ENCODE measurements at places on chromosomes 12 and 14. TPM values are rescaled to one million over a fixed set of nuclear protein-coding genes. Genes with fewer than 3 reads are reported as not detected.
A peak's percentile ranks its signal among the peaks of the same experiment; 100 is the strongest.

- no peak for DNase-seq
Observed at GRCh38 chr14:77026166-77026929, 2.2 kb downstream of the IRF2BPL start.

GRCh38 chr12:76520348-76520747 is 39.2 kb downstream of the OSBPL8 start:
- no peak for DNase-seq

DNA sequence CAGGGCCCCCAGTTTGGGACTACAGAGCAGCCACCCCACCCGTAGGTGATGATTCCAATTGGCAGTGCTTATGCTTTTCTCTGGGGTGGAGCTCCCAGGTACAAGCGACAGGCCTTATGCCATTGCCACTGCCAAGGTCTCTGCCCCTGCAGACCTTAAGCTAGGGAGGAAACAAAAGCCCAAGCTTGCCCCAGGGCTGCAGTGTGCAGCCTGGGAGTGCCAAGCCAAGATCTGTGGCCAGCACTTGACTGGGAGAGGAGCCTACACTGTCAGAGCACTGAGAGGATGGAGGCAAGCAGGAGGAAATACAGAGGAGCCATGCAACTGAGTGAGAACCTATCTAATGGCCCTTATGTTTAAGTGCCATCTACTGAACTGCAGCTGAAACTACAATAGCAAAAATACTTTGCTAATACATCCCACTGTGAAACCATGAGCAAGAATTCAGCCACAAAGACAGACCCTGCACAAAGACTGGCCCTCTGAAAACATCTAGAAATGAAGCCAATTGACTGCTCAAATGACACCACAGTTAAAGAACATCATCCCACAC is 17.7 kb upstream of the ASCL1 start:
- no peak for DNase-seq

GRCh38 chr12:127515941-127516340 is 751.0 kb upstream of the TMEM132C start:
- DNase-seq = no peak

GRCh38 chr14:104571246-104571645 is 8.3 kb upstream of the C14orf180 start:
- DNase-seq = no peak

The BICD1 gene
- 0.91 TPM for total RNA-seq

GRCh38 chr12:113096675-113097461 is 38.7 kb downstream of the RASAL1 start:
- DNase-seq = no peak

DNA sequence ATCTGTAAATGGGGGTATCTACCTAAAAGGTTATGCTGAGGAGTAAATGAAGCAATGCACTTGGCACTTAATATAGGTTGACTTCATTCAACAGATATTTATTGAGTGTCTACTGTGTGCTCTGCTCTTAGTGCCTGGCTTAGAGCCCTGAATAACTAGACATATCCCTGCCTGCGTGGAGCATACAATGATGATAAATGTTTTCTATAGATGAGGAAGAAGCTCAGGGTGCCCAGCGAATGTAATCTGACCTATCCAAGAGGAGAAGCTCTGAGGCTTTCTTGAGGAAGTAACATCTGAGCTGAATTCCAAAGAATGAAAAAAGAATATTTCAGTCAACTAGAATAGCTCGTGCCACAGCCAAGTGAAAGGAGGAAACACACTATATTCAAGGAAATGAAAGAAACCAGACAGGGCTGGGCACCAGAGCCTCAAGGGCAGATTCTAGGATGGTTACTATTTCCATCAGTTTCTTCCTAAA is 17.9 kb upstream of the HIGD1C start:
- no peak for DNase-seq

The WNT1 gene
- not detected for total RNA-seq

DNA sequence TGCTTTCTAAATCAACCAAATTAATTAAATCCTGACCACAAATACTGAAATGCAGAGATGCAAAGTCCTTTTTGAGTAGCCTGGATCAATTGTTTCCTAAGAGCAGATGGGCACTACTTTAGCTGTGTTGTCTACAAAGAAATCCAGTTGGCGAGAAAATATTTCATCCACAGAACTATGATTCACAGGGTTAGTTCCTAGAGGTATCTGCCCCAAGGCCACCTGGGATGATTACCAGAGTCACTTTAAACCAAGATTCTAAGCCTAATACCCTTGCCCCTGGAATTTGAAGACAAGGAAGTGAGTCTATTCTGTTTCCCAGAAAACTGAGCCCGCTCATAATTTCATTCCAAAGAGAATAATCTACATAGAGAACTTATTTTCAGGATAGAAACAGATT is 198.4 kb downstream of the PPM1H start:
- DNase-seq = no peak

The SERPINA3 gene
- total RNA-seq = 7,311 TPM

DNA sequence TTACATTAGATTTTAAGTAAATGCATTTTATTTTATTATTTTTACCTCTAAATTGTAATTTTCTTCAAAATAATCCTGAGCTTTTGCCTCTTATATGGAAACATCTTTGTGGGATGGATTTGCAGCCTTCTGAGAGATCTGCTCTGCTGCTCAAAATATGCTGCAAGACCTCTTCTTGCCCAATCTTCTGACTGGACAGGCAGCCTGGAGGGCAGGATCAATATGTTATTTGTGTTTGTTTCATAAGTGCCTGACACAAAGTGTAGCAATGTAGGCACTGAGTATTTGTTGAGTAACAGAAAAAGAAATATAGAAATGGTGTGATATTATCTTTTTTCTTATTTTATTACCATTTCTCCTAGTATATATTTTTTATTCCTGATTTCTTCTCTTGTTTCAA is 1106.9 kb downstream of the TMTC2 start:
- DNase-seq = no peak

The PAH gene
- total RNA-seq = 1,162 TPM

The NRXN3 gene
- total RNA-seq = 0.20 TPM

The CYP46A1 gene
- total RNA-seq = 1.5 TPM

The TMPRSS12 gene
- total RNA-seq = not detected

The RERGL gene
- 0.25 TPM for total RNA-seq

DNA sequence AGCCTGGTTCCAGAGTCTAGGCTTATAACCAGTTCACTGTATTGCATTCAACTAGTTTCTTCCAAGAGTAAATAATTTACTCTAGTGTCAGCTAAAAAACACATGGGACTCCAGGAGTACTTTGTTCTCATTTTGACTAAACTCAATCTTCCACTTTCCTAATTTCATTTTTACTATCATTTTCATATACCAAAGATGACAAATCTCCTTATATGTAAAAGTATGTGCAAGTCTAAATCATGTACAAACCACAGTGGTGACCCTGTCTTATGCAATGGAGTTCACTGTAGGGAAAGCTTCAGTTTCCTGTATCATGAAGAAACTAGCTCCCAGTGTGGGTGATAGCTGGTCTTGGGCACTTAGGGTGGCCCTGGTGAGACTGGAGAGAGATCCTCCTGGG is 151.6 kb downstream of the HELB start:
- no peak for DNase-seq

- no peak for DNase-seq
Observed at GRCh38 chr12:31519511-31519910, 71.4 kb downstream of the DENND5B start.

- DNase-seq = no peak
Observed at GRCh38 chr14:77865455-77865854, 65.5 kb downstream of the ADCK1 start.

- DNase-seq = no peak
Observed at GRCh38 chr14:58108717-58109116, 43.3 kb downstream of the ARMH4 start.

The CHST11 gene
- 1.2 TPM for total RNA-seq

DNA sequence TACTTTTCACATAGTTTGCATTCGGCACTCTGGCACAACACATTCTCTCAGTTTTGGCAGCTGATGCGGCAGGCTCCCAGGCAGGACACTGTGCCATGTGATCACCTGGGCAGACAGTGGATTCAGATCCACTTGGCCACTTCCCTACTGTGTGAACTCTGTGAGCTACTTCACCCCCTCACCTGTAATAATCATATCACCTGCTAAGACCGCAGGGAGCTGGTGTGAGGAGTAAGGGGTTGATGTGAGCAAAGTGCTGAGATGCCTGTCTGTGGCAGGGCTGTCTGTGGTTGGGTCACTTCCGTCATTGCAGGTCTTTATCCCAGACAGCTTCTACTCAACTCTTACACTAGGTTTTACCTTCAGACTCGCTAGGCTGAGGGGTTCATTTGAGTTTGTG is 50.4 kb upstream of the AMN start:
- DNase-seq = peak; percentile 88

DNA sequence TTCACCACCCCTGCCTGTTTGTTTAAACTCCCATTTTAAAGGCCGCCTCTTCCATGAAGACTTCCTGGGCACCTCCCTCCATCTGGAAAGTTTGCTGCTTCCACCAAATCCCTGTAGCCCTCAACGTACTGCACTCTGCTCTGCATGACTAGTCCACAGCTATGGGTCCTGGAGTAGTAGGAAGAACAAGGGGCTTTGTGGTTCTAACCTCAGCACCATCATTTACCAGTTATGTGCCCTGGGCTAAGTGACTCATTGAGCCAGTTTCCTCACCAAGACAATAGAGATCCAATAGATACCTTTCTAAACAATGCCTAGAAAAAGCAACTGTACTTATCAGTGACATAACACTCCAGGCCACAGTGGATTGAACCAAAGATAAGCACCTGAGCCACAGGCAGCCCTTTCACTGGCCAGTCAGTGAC is 8.5 kb upstream of the LTBP2 start:
- DNase-seq = no peak

DNA sequence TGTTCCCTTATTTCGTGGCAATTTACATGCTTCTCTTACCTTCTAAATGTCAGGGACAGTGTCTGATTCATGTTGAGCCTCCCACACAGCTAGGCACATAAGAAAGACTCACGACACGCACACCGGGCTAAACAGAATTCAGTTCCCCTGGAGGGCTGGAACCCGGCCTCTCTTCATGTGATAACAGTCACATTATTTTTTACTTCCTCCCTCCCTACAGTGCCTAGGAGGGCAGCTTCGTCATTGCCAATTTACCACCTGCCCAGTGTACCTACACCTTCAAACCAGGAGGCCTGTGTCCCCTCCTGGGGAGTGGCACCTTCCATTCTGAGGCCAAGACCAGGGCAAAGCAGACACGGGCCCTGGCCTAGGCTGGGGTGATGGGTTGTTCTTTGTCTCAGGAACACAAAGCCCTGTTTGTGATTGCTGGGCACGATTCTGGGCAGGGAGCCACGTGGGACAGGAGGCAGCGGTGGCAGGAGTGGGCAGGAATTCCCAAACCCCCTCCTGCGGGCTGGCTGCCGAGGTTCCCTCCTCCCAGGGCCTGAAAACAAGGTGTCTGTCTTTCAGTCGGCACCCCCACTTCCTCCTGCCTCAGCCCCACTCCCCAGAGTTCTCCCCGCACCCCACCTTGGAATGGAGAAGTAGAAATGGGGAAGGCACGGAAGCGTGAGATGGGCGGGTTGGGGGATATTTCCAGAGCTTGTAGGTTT is 6.8 kb upstream of the RASAL1 start:
- DNase-seq = no peak

GRCh38 chr12:104355630-104356029 is 52.1 kb downstream of the EID3 start:
- peak; percentile 28 for DNase-seq

- DNase-seq = no peak
Observed at GRCh38 chr12:52007982-52008510, 1.3 kb downstream of the TAMALIN start.

- DNase-seq = no peak
Observed at GRCh38 chr12:3315201-3315661, 175.8 kb upstream of the PRMT8 start.

The PLEKHG7 gene
- total RNA-seq = not detected

The PRR4 gene
- total RNA-seq = 0.48 TPM

The JKAMP gene
- total RNA-seq = 15.2 TPM

- DNase-seq = no peak
Observed at GRCh38 chr14:30252783-30253674, 305.9 kb upstream of the G2E3 start.

DNA sequence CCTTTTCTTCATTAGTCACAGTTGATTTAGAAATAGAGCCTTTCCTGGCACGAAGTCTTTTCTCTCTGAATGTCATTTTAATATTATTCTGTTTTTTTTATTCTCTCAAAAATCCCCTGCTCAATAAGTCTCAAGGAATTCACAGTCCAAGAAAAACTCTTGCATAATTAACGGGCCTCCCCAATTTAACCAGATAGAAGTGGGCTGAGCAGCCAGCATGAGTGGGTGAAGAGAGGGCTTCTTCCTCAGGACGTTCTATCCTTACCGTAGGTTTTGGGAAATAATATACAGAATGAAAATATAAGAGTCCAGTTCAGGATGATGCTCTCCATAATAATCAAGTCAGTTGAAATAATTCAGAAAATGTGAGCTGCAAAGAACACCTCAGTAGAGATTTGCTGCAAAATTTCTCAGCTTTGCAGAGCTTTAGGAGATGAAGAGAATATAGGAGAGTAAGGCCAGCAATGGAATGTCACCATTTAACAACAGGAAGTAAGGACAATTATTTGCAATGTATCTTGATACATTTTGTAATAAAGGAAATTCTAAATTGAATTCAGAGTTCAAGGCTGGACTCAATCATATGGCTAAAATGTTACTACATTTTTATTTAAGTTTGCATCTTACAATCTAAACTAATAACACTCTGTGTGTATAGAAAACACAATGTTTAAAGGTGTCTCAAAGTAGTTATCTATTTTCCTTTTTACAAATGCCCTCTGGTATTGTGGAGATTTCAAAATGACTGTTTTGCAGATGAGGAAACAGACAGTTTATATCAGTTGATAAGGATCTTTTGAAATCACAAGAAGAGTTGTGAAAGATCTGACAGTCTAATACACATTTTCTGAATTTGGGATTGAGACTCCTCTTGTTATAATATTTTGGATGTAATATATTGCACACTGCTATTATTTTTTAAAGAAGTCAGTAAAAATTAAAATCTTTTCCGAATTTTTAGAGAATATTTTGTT is 1724.1 kb upstream of the SEL1L start:
- DNase-seq = no peak

DNA sequence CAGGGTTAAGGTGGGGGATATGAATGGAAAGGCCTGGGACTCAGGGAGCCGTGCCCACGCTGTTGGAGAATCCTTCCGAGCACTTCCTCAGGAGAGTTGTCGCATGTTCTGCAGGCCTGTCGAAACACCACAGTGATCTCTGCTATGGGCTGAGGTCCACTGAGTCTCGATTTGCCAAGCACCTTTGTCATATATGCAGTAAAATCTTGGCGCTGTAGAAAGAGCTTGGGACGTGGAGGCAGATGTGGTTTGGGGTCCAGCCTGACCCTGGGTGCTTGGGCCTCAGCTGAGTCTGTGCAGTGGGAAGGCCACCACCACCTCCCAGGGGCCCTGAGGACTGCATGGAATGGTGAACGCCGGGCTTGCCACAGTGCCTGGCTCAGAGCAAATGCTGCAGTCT is 32.9 kb downstream of the C14orf132 start:
- no peak for DNase-seq

The NKX2-8 gene
- total RNA-seq = not detected

All from left lobe of liver (tissue), 2 donors.